ENCODE measurements at places on chromosomes 3 and 15.

DNA sequence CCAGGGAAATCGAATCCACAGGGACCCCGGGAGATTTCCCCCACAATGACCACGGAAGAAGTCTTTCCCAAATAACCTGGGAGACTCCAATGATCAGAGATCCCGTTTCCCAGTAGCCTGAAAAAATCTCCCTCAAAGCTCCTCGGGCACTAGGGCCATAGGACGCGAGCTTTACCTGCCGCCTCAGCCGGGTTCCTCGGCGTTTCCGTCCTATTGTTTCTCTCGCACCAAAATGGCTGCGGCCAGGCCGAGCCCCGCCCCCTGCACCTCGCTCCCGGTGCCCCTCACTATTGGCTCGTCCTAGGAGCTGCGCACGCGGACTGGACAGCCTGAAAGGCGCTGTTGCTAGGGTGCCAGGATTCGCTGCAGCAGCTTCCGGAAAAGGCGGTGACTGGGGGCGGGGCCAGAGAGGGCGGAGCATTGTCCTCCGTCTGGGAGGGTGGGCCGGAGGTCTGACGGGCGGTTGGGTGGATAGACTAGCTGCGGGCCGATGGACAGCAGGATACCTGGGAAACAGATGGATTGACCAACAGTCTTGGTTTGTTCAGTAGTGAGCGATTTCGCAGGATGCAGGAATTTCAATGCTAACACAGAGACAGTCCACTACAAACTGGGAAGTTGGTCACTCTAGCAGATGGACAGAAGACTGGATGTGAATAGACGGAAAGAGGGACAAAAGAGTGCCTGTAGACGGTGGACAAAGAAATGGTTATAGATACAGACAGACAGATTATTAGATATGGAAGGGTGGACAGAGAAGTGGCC lies at the start of gene IP6K2:
TSS of gene IP6K2 (minus strand) at position 240 of the 765 bp plus-strand sequence. CDS start 21,930 bp downstream, outside the sequence.
- DNase-seq: peak; percentile 99

- no peak for DNase-seq
Observed at GRCh38 chr15:68031404-68031803, 22.7 kb upstream of the PIAS1 start.

DNA sequence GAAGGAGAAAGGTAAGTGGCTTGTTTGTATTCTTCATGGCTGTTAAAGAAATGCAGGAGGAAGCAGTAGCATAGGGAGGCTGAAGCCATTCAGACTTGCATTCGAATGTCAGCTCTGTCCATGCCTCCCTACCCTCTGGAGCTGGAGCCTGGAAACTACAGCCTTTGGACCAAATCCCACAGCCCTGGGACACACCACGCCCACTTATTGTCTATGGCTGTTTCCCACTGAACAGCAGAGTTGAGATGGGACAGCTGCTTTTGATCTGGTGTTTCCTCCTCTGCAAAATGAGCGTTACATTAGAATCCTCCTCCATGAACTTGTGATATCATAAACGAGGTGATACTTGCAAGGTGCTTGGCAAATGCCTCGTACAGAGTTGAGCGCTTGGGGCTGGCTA lies 3.6 kb downstream of the FAM107A start:
- DNase-seq: no peak

- no peak for DNase-seq
Observed at GRCh38 chr3:114154321-114154821, 24.5 kb downstream of the DRD3 start.

DNA sequence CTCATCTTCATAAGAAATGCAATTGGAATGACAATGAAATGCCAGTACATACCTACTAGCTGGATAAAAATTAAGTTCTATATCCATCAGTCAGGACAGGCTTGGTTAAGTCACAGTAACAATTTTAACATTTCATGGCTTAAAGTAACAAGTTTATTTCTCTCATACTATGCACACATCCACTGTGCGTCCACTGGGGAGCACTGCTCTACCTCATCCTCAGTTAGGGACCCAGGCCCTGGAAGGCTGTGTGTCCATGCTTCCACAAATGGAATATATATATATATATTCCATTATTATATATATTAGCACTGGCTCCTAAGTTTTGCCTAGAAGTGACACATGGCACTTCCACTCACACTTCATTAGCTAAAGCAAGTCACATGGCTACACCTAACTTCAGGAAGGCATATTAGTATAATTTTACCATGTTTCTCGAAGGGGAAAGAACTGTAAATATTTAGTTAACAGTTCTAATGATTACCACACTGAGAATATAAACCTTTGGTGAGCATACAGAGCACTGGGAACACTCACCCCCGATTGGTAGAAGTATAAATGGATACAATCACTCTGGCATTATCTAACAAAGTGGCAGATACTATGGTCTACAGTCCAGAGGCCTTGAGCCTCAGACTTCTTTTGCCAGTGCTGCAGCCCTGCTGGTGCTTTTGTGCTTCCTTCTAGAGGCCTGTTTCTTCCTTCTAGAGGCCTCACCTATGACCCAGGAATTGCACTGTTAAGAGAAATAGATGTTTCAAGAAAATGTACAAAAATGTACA lies 28.6 kb downstream of the AP3S2 start:
- DNase-seq: no peak
